ENCODE measurements at places on chromosomes 4 and X.

DNA sequence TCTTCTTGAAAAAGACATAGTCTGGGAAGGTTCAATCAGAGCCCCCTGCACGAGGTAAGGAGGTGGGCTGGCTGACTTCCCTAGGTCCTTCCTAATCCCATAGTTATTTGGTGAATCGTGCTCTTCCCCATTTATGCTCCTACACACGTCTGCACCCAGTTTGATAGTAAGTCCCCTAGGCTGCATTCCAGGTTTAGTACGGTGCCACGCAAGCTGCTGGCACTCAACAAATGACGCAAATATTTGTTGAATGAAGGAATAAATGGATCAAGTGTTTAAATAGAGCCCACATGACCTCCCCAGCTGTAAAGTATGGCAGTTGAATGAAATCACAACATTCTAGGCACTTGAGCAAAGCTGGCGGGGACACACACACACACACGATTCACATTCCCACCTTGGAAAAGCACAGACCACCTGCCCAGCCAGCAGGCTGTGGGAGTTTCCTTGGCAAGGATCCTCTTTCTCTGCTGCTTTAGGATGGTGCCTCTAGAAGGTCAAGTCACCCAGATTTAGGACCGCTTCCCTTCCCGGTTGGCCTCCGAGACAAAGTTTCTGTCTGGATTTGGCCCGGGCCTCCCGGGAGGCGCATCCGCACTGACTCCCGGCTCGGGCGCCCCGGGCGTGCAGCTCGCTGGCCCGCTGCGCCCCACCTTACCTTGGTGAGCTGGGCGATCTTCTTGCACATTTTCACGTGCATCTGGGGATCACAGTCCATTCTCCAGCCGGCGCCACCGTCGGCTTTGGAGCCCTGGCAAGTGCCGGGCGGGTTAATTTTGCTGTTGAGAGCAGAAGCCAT, 721 bp downstream of the FAM184B start:
- no peak for DNase-seq

DNA sequence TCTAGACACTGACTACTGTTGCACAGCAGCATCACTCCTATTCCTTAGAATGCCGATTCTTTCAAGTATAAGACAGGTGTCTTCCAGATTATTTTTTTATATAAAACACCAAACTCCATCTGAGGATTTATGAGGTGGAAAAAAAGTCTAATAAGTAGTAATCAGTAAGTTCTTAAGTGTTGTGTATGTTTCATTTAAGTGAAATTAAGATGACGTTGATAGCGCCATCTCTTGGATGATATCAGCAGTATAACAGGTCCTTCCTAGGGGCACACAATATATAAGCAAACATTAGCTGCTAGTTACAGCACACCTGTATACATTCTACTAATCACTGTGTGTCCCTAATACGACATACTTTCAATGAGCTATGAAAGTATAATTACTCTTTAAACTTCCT, 99.6 kb upstream of the STS start:
- DNase-seq, result no peak

DNA sequence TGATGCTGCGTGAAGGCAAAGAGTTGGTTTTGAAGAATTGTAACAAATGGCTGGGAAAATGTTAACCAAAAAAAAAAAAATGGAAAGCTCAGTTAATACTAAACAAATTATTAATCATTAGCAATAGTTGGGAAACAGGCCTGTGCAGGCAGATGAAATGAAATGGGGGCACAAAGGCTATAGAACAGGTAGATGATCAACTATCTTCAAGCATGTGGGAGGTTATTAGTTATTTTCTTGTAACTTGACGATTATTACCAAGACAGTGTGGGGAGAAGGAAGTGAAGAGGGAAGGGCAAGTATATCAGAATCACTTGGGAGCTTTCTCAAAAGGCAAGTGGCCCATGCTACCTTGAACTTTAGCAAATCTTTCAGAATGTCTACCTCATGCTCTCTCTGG, 351.9 kb downstream of the BCOR start:
- no peak for DNase-seq

GRCh38 chr4:119184128-119184527, 28.4 kb upstream of the USP53 start:
- DNase-seq, result no peak

DNA sequence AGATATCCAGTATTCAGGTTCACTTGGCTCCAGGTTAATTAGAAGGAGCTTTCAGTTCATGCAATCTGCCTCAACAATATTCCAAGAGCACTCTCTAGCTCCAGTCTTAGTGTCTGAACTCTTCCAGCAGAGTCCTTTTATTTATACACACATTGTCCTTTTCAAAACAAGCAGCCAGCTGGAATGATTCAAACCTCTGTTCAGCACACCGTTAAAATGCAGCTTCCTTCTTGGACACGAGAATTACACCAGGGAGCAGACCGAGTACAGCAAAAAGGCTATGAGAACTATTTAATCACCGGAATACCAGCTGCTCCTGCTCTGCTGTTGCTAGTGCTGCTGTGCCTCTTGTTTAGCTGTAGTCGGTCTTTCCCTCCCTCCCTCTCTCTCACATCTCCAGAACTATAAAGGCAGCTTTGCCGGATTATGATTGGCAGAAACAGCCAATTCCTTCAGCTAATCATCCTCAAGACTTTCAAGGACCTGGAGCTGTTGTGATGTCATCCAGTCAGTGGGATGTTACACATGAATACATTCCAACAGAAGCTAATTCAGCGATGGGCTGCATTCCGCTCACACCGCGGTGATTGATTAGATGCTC, at the start of gene NDST4:
NDST4 (minus strand) TSS at position 115 of the 601 bp plus-strand sequence. CDS start 36,584 bp downstream, outside the sequence.
- DNase-seq, result no peak
